ENCODE measurements at places on chromosomes 3 and 15. TPM values are rescaled to one million over a fixed set of nuclear protein-coding genes. Genes with fewer than 3 reads are reported as not detected.
A peak's percentile ranks its signal among the peaks of the same experiment; 100 is the strongest.

DNA sequence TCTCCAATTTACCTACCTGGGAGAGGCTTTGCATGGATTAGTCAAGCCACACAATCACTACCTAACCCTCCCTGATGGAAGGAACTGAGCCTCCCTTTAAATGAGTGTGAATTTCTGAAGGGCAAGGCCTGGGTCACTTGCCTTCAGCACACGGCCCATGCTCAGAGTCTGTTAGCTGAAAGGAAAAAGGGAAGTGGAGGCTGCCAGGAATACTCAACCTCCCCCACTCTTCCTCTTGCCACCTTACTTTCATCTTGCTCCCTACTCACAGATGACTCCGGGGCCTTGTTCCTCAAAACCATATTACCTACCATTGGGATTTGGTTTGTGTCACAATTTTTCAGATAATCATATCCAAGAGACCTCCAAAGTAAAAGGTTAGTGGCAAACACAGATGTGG is 220.0 kb downstream of the ABHD5 start:
- no peak for DNase-seq
- H3K27ac ChIP-seq: no peak overlapping the region
- no peak overlapping the region for H3K4me3 ChIP-seq
- no peaks in the 10 kb centered on the region for H3K4me1 ChIP-seq
- H3K36me3 ChIP-seq: no peaks in the 10 kb centered on the region
- no peaks in the 10 kb centered on the region for H3K27me3 ChIP-seq

GRCh38 chr3:16998236-16998923 is 113.6 kb downstream of the PLCL2 start:
- H3K36me3 ChIP-seq: no peaks in the 10 kb centered on the region
- no peak for DNase-seq
- H3K27me3 ChIP-seq: no peaks in the 10 kb centered on the region
- H3K4me1 ChIP-seq: no peaks in the 10 kb centered on the region
- H3K27ac ChIP-seq: no peak overlapping the region
- H3K4me3 ChIP-seq: no peak overlapping the region

- no peak for DNase-seq
- no peak overlapping the region for H3K27ac ChIP-seq
- H3K4me3 ChIP-seq: no peak overlapping the region
- H3K36me3 ChIP-seq: no peaks in the 10 kb centered on the region
- no peaks in the 10 kb centered on the region for H3K4me1 ChIP-seq
These were observed 620.4 kb upstream of the NR2F2 start for GRCh38 chr15:95709959-95710695.

- no peak overlapping the region for H3K27ac ChIP-seq
- no peaks in the 10 kb centered on the region for H3K4me1 ChIP-seq
- H3K4me3 ChIP-seq: no peak overlapping the region
- H3K36me3 ChIP-seq: no peaks in the 10 kb centered on the region
- peak; percentile 75 for DNase-seq
These were observed 368.0 kb upstream of the AGTR1 start for GRCh38 chr3:148329481-148330235.

- no peak for DNase-seq
- no peak overlapping the region for H3K4me3 ChIP-seq
- no peak overlapping the region for H3K27ac ChIP-seq
- H3K4me1 ChIP-seq: peaks cover 2% of the 10 kb centered on the region
- no peaks in the 10 kb centered on the region for H3K36me3 ChIP-seq
- H3K27me3 ChIP-seq: peaks cover 57% of the 10 kb centered on the region
These were observed 80.8 kb downstream of the NR2F2 start for GRCh38 chr15:96411056-96412031.

DNA sequence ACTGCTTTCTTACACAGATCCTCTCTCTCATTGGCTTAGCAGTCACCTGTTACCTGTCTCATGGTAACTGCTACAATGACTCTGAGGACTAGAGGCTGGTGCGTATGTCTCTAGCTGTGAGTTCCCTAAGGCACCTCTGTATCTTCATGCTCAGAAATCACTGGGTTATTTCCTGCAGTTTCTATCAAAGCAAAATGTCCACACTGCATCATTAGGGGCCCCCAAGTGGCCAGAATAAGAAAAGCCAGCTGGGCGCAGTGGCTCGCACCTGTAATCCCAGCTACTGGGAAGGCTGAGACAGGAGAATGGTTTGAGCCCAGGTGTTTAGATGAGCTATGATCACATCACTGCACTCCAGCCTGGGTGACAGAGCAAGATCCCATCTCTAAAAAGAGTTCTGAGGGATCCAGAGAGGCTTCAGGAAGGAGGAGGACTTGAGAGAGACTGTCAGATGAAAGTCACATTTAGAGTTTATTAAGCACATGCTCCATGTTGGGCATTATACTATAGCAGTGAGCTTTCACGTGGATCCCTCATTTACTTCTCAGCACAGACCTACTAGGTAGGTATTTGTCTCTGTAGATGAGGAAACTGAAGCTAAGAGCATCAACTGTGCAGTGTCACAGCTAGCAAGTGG is 2.3 kb upstream of the VPS18 start:
- H3K27ac ChIP-seq: no peak overlapping the region
- no peaks in the 10 kb centered on the region for H3K27me3 ChIP-seq
- H3K36me3 ChIP-seq: no peaks in the 10 kb centered on the region
- H3K4me3 ChIP-seq: no peak overlapping the region
- DNase-seq: peak; percentile 73

GRCh38 chr3:186849374-186849975 is 7.0 kb downstream of the ADIPOQ start:
- no peaks in the 10 kb centered on the region for H3K4me1 ChIP-seq
- H3K27ac ChIP-seq: no peak overlapping the region
- no peak overlapping the region for H3K4me3 ChIP-seq

- H3K27me3 ChIP-seq: no peaks in the 10 kb centered on the region
- no peak overlapping the region for H3K4me3 ChIP-seq
- no peak overlapping the region for H3K27ac ChIP-seq
- peaks cover 7% of the 10 kb centered on the region for H3K4me1 ChIP-seq
- no peaks in the 10 kb centered on the region for H3K36me3 ChIP-seq
These were observed 207.1 kb upstream of the PFN2 start for GRCh38 chr3:150177673-150178381.

GRCh38 chr3:129453732-129454131 is 13.7 kb downstream of the IFT122 start:
- no peak for DNase-seq
- H3K4me1 ChIP-seq: peaks cover 10% of the 10 kb centered on the region

GRCh38 chr15:25694239-25694584 is 168.9 kb downstream of the ATP10A start:
- H3K27ac ChIP-seq: no peak overlapping the region
- H3K36me3 ChIP-seq: no peaks in the 10 kb centered on the region
- H3K4me3 ChIP-seq: no peak overlapping the region
- H3K27me3 ChIP-seq: no peaks in the 10 kb centered on the region

DNA sequence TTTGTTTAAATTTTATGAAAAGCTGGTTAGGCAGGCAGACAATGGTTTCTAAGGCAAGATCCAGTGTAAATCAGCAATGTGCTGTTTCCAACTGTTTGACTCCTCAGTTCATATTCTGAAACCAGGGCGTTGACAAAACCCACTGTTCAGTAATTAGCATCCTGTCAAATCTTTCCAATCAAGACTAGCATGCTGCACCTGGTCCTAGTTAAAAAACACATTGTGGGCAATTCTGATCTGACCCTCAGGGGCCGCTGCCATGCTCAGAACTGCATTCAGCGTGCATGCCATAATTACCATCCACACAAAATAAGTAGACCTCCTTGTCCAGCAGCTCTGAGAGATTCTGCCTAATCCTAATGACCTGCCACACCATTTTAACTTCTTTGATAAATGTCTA is 20.9 kb upstream of the RBP1 start:
- H3K4me3 ChIP-seq: no peak overlapping the region
- no peaks in the 10 kb centered on the region for H3K4me1 ChIP-seq
- no peak overlapping the region for H3K27ac ChIP-seq
- no peaks in the 10 kb centered on the region for H3K36me3 ChIP-seq
- no peaks in the 10 kb centered on the region for H3K27me3 ChIP-seq

DNA sequence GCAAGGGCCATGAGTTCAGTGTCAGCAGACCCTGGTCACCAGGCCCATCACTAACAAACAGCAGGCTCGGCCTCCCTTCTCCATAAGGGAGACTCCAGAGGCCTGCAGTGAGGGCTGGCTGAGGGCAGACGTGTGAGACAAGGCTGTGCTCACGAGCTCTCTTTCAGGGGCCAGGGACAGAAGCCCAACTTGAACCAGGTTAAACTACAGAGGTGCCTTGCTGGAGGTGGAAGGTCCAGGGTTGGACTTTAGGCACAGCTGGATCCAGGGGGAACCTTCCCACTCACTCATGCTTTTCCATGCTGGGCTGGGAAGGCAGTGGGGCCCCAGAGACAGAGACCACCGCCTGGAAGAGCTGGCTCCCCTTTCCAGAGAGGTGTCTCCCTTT is 19.0 kb downstream of the CFAP100 start:
- H3K4me1 ChIP-seq: no peaks in the 10 kb centered on the region
- DNase-seq: no peak
- no peaks in the 10 kb centered on the region for H3K27me3 ChIP-seq
- no peaks in the 10 kb centered on the region for H3K36me3 ChIP-seq
- no peak overlapping the region for H3K4me3 ChIP-seq

DNA sequence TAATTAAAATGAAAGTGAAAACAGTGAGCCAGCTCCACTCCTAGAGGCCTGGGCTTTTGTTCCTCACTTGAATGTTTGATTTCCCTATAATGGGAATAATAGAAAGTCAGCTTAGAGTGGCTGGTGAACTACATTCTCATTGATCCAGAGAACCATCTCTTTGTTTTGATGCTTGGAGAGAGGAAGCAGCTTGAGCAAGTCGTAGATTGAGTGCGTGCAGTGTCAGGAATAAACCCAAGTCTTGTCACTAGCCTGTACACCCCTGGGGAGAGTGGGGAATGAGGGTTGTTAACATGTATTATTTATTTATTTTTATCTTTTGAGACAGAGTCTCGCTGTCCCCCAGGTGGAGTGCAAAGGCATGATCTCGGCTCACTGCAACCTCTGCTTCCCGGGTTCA is 885 bp upstream of the LSG1 start:
- peak overlapping the region; percentile 90 for H3K4me3 ChIP-seq
- peak overlapping the region; percentile 89 for H3K27ac ChIP-seq
- peaks cover 11% of the 10 kb centered on the region for H3K4me1 ChIP-seq

DNA sequence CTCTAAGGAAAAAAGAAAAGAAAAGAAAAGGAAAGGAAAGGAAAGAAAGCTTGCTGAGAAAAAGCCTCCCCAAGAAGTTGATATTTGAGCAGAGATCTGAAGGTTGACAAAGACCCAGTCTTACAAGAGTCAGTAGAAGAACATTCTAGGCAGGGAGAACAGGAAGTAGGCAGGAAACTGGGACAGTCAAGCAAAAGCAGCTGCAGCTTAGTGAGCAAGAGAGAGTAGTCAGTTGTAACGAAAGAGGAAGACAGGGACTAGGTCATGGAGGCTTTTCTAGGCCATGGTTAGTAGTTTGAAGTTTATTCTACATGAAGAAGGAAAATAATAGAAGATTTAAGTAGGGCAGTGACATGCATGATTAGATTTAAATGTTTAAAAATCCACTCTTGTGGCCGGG is 31.8 kb upstream of the KLHL6 start:
- no peak for DNase-seq
- no peak overlapping the region for H3K4me3 ChIP-seq
- no peaks in the 10 kb centered on the region for H3K36me3 ChIP-seq
- H3K4me1 ChIP-seq: no peaks in the 10 kb centered on the region

- no peak overlapping the region for H3K27ac ChIP-seq
- H3K4me1 ChIP-seq: no peaks in the 10 kb centered on the region
- H3K4me3 ChIP-seq: no peak overlapping the region
These were observed 339.8 kb upstream of the SEMA6D start for GRCh38 chr15:47377465-47377864.

- no peaks in the 10 kb centered on the region for H3K4me1 ChIP-seq
- H3K4me3 ChIP-seq: no peak overlapping the region
- DNase-seq: no peak
- no peaks in the 10 kb centered on the region for H3K27me3 ChIP-seq
These were observed 401.1 kb downstream of the NAALADL2 start for GRCh38 chr3:175260145-175260794.

DNA sequence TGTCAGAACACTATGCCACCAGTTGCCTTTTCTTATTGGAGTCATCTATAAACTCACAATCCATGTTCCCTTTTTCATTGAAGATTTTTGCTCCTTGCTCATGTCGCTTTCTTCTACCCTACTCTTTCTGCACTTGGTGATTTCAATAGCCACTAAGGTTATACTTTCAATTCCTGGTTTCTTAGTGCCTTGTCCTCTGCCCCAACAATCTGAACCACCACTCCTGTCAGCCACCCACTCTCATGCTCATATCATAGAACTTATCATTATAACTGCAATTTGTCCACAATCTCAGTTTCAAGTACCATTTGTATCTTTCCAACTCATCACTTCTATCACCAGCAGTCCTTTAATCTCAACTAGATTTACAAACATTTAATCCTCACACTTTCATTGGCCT is 10.0 kb upstream of the GRAMD1C start:
- H3K27ac ChIP-seq: no peak overlapping the region
- H3K4me3 ChIP-seq: no peak overlapping the region
- no peaks in the 10 kb centered on the region for H3K27me3 ChIP-seq
- H3K36me3 ChIP-seq: no peaks in the 10 kb centered on the region
- H3K4me1 ChIP-seq: no peaks in the 10 kb centered on the region

- no peak overlapping the region for H3K27ac ChIP-seq
- H3K4me3 ChIP-seq: no peak overlapping the region
- no peaks in the 10 kb centered on the region for H3K4me1 ChIP-seq
- no peak for DNase-seq
These were observed 28.1 kb upstream of the KBTBD12 start for GRCh38 chr3:127886956-127887231.

- H3K27me3 ChIP-seq: no peaks in the 10 kb centered on the region
- DNase-seq: no peak
- no peak overlapping the region for H3K27ac ChIP-seq
- H3K4me3 ChIP-seq: no peak overlapping the region
- peaks cover 2% of the 10 kb centered on the region for H3K4me1 ChIP-seq
These were observed 69.6 kb downstream of the ATP10A start for GRCh38 chr15:25793354-25794050.

DNA sequence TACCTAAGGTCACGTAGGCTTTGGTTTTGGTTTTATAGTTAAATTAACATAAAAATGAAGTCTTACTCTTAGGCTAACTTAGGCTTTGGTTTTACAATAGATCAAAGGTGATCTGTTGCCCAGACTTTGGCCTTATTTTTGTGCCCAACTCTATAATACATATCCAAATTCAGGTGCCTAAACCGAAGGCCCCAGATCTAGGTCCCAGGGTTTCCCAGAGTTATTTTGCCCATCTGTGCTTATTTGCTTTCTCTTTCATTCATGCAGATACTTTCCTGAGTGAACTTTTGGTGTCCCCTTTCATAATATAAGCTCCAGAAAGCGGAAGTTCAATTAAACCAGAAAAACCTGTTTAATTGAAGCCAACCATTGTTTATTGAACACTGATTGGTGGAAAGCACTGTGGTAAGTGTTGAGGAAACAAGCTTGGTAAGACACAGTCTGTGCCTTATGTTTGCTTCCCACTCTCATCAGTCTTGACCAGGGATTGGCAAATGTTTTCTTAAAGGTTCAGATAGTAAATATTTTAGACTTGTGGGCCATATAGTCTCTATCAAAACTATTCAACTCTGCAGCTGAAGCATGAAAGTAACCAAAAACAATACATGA is 209.7 kb downstream of the WDR72 start:
- no peak overlapping the region for H3K27ac ChIP-seq
- no peak for DNase-seq
- H3K36me3 ChIP-seq: peaks cover 5% of the 10 kb centered on the region

- no peak overlapping the region for H3K4me3 ChIP-seq
- DNase-seq: no peak
- H3K4me1 ChIP-seq: no peaks in the 10 kb centered on the region
- H3K27me3 ChIP-seq: no peaks in the 10 kb centered on the region
These were observed 175.5 kb upstream of the CADM2 start for GRCh38 chr3:84783281-84783680.

The GOLGA6A gene
- 0.06 TPM for total RNA-seq

The EIF4A2 gene
- 333 TPM for total RNA-seq

The C3orf49 gene
- not detected for total RNA-seq

The ATP2B2 gene
- 0.19 TPM for total RNA-seq

The GUCA1C gene
- total RNA-seq: not detected

The TLR9 gene
- total RNA-seq: 0.94 TPM

The POU1F1 gene
- total RNA-seq: not detected

The SLC28A1 gene
- 12.8 TPM for total RNA-seq

The SLC26A6 gene
- 15.4 TPM for total RNA-seq

The RYR3 gene
- 10.5 TPM for total RNA-seq

Data from kidney (tissue), 22 donors.